ENCODE measurements at places on chromosomes 7 and 10. TPM values are rescaled to one million over a fixed set of nuclear protein-coding genes. Genes with fewer than 3 reads are reported as not detected.

TEX47 gene
- not detected for total RNA-seq

POM121C gene
- 73.6 TPM for total RNA-seq

ENTPD7 gene
- 3.1 TPM for total RNA-seq

IGF2BP3 gene
- total RNA-seq, result 11.0 TPM

GJD4 gene
- not detected for total RNA-seq

WASL gene
- 9.5 TPM for total RNA-seq

OR2A5 gene
- not detected for total RNA-seq

ACSM6 gene
- not detected for total RNA-seq

TMEM213 gene
- total RNA-seq, result not detected

NPC1L1 gene
- not detected for total RNA-seq

MUC12 gene
- total RNA-seq, result not detected

DNAH11 gene
- 0.97 TPM for total RNA-seq

DPCD gene
- not detected for total RNA-seq

TMEM26 gene
- total RNA-seq, result not detected

CYTH3 gene
- total RNA-seq, result 23.1 TPM

STOX1 gene
- 0.12 TPM for total RNA-seq

PDE6C gene
- total RNA-seq, result not detected

PRF1 gene
- total RNA-seq, result 16.5 TPM

C10orf143 gene
- 5.0 TPM for total RNA-seq

HPSE2 gene
- 0.34 TPM for total RNA-seq

PRR15 gene
- total RNA-seq, result not detected

RET gene
- total RNA-seq, result 0.34 TPM

MPP7 gene
- 21.6 TPM for total RNA-seq

GLCCI1 gene
- 44.5 TPM for total RNA-seq

BRAF gene
- 56.1 TPM for total RNA-seq

NXPH1 gene
- total RNA-seq, result not detected

LIPJ gene
- not detected for total RNA-seq

COL17A1 gene
- total RNA-seq, result not detected

ZNF804B gene
- total RNA-seq, result not detected
